ENCODE measurements at places on chromosomes 7 and 10. TPM values are rescaled to one million over a fixed set of nuclear protein-coding genes. Genes with fewer than 3 reads are reported as not detected.

Gene PLAC9
- total RNA-seq: not detected

Gene MACC1
- 199 TPM for total RNA-seq

Gene PPP1R17
- not detected for total RNA-seq

Gene PIP
- total RNA-seq: not detected

Gene SPDYE2
- total RNA-seq: not detected

Gene TMEM196
- total RNA-seq: not detected

Gene GTF2IRD1
- total RNA-seq: 31.1 TPM

Gene DPP6
- not detected for total RNA-seq

Gene RBP4
- 1.5 TPM for total RNA-seq

Gene ASAH2B
- total RNA-seq: 4.1 TPM

Gene ANKRD30A
- not detected for total RNA-seq

Gene GLI3
- total RNA-seq: not detected

Gene RBM48
- 10.9 TPM for total RNA-seq

Gene C10orf62
- 1.5 TPM for total RNA-seq

Gene TAC1
- total RNA-seq: 2.8 TPM

Gene GPR26
- not detected for total RNA-seq

Gene GNG11
- 2.6 TPM for total RNA-seq

Gene DMBT1
- 10.0 TPM for total RNA-seq

Gene SLC16A9
- 2.2 TPM for total RNA-seq

Gene SPDYE5
- total RNA-seq: not detected

Gene MALSU1
- 108 TPM for total RNA-seq

Gene DIP2C
- 13.2 TPM for total RNA-seq

Gene NCAPG2
- 81.7 TPM for total RNA-seq

Gene WNT2
- total RNA-seq: not detected

Gene SLC26A3
- total RNA-seq: not detected

Gene ATP6V0A4
- 5.6 TPM for total RNA-seq

Gene NPSR1
- total RNA-seq: not detected

Gene NUTM2E
- not detected for total RNA-seq

Gene ITGB8
- 183 TPM for total RNA-seq
